ENCODE measurements at places on chromosomes 4 and X. TPM values are rescaled to one million over a fixed set of nuclear protein-coding genes. Genes with fewer than 3 reads are reported as not detected.

Gene MAN2B2
- 36.1 TPM for total RNA-seq

Gene ADH7
- total RNA-seq = not detected

DNA sequence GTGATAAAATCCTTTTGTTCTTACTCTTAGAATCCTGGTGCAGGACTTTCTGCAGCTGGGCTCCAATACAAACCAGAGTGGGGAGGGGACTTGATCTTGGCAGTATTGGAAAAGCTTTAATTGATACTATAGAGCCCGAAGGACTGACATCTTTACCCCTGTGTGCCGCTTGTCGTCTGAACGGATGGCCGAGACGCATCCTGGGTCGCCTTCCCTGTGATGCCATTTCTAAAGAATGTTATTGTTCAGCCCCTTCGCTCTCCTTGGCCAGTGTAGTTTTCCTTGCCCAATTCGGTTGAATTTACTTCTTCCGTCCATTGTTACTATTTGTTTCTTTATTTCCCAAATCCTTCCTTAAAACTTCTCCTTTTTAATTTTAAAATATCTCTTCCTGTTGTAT is 80.9 kb downstream of the CLDN34 start:
- peak overlapping the region; percentile 5 for H3K4me3 ChIP-seq
- H3K27me3 ChIP-seq = no peaks in the 10 kb centered on the region
- DNase-seq = no peak
- H3K36me3 ChIP-seq = no peaks in the 10 kb centered on the region
- H3K4me1 ChIP-seq = peaks cover 9% of the 10 kb centered on the region

Gene COPS4
- 35.2 TPM for total RNA-seq

- peaks cover 8% of the 10 kb centered on the region for H3K4me1 ChIP-seq
- no peaks in the 10 kb centered on the region for H3K27me3 ChIP-seq
- no peaks in the 10 kb centered on the region for H3K36me3 ChIP-seq
- H3K27ac ChIP-seq = no peak overlapping the region
These were observed 125.4 kb upstream of the ZCCHC13 start for GRCh38 chrX:74178536-74178935.

DNA sequence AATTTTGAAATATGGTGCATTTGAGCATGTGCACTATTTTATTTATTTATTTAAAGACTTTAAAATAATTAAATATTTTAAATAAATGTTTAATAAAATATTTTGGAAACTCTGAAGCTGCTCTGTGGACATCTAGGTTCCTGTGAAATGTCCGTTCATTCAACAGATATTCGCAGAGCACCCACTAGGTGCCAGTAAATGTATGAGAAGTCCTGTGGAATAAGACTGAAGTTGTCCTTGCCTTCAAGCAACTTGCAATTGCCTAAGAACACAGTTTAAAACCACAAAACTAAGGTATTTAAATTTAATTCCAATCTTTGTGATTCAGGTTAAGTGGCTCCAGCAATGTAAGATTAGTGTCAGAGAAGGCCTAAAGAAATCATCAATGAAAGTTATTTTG is 306.7 kb downstream of the GBA3 start:
- DNase-seq = peak; percentile 31
- H3K27ac ChIP-seq = no peak overlapping the region
- no peaks in the 10 kb centered on the region for H3K4me1 ChIP-seq
- no peaks in the 10 kb centered on the region for H3K36me3 ChIP-seq

Gene GUF1
- total RNA-seq = 25.3 TPM

GRCh38 chr4:67087897-67088296 is 457.4 kb downstream of the CENPC start:
- H3K36me3 ChIP-seq = no peaks in the 10 kb centered on the region
- H3K4me1 ChIP-seq = no peaks in the 10 kb centered on the region
- DNase-seq = no peak

DNA sequence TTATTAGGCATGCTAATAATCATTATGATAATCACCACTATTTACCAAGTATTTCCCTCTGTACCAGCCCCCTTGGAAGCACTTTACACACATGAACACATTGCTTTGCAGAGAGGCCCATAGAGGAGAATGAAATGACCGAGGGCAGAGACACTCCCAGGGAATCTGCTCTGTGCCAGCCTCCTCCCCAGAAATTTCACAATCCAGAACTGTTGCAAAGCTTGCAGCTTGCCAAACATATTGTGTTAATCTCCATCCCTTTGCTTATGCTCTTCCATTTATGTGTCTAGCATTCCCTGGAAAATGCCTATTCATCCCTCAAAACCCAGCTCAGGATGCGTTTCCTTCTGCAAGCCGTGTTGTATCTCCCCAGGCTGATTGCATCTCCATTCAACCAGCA is 37.8 kb downstream of the CYTL1 start:
- H3K27me3 ChIP-seq = no peaks in the 10 kb centered on the region
- H3K36me3 ChIP-seq = no peaks in the 10 kb centered on the region
- no peak for DNase-seq
- no peak overlapping the region for H3K27ac ChIP-seq
- H3K4me1 ChIP-seq = no peaks in the 10 kb centered on the region

- no peak overlapping the region for H3K4me3 ChIP-seq
- H3K36me3 ChIP-seq = no peaks in the 10 kb centered on the region
- no peaks in the 10 kb centered on the region for H3K27me3 ChIP-seq
- DNase-seq = no peak
- no peak overlapping the region for H3K27ac ChIP-seq
These were observed 236.5 kb upstream of the DIPK2B start for GRCh38 chrX:45437186-45437585.

Gene PRICKLE3
- total RNA-seq = 14.2 TPM

GRCh38 chrX:153381684-153382532 is 19.2 kb downstream of the PNMA6E start:
- H3K27ac ChIP-seq = peak overlapping the region; percentile 26
- H3K4me1 ChIP-seq = peaks cover 7% of the 10 kb centered on the region
- H3K36me3 ChIP-seq = no peaks in the 10 kb centered on the region
- H3K27me3 ChIP-seq = no peaks in the 10 kb centered on the region

DNA sequence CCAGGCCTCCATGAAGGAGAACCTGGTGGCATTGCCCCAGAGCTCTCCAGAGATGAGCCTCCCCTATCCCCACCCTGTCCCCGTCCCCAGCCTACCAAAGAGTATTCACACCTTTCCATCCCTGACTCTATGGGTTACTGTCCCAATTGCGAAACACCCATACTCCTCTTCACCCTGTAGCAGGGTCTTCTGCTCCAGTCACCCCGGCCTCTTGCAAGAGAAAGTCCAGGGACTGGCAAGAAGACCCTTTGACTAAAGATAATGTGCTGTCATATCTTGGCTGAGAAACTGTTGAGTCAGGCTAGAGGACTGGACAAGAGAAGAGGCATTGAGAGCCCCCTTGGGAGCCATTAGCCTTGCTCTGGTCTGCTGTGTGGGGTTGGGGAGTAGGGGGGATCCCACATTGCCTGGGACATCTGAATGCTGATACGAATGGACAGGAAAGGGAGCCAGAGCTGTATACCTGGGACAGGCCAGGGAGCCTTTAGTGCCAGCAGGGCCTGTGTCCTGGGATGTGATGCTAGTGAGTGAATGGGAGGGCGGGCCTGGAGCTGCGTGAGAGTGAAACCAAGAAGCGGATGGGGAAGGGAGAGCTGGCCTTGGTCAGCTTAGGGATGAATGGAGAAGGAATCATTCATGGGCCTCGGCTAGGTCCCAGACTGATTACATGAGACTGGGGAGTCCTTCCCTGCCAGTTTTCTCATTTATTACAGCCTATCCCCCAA is 27.1 kb downstream of the NALF2 start:
- H3K36me3 ChIP-seq = no peaks in the 10 kb centered on the region
- H3K4me3 ChIP-seq = no peak overlapping the region
- H3K4me1 ChIP-seq = no peaks in the 10 kb centered on the region

DNA sequence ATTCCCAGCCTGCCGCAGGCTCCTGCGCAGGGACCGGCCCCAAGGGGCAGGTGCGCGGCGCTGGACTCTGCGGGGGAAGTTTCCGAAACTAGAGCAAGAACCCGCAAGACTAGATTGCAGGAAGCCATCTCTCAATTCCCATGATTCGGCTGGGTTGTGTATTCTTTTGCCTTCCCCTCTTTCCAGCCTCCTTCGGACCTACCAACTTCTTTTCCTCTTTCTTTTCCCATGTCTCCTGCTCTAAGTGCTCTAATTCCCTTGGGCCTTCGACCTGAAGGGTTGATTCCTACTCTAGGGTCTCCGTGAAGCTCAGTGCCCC is 645 bp upstream of the OPHN1 start:
- H3K4me1 ChIP-seq = peaks cover 15% of the 10 kb centered on the region
- no peak overlapping the region for H3K27ac ChIP-seq
- peak overlapping the region; percentile 81 for H3K4me3 ChIP-seq
- no peaks in the 10 kb centered on the region for H3K27me3 ChIP-seq
- H3K36me3 ChIP-seq = no peaks in the 10 kb centered on the region

DNA sequence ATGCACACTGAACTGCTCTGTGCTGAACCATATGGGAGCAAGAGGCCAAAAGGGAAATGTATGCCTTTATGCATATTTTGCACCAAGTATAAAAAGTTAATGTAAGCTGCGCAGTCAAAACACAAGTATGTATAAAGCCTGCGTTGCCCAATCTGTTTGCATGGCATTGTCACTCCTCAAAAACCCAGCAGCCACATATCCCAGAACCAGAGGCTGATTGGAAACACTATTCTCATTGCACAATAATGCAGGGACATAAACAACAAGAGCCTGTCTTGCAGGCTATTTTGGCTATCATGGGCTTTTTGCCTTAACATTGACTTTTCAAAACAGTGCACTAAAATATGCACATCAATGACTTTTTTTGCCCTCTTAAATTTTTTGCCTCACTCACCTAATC is 5.1 kb upstream of the ASB9 start:
- no peak overlapping the region for H3K27ac ChIP-seq
- no peaks in the 10 kb centered on the region for H3K36me3 ChIP-seq
- no peak for DNase-seq
- no peaks in the 10 kb centered on the region for H3K4me1 ChIP-seq
- H3K4me3 ChIP-seq = no peak overlapping the region
- H3K27me3 ChIP-seq = no peaks in the 10 kb centered on the region

GRCh38 chr4:74640111-74640903 is 154.0 kb downstream of the BTC start:
- peak; percentile 91 for DNase-seq
- H3K27ac ChIP-seq = no peak overlapping the region
- H3K36me3 ChIP-seq = no peaks in the 10 kb centered on the region
- H3K4me1 ChIP-seq = peaks cover 9% of the 10 kb centered on the region
- H3K4me3 ChIP-seq = no peak overlapping the region

Gene MAGEB1
- not detected for total RNA-seq

Gene STARD8
- 1.0 TPM for total RNA-seq

Gene TMPRSS11A
- not detected for total RNA-seq

GRCh38 chr4:122733787-122734120 is 1.2 kb downstream of the BBS12 start:
- H3K4me3 ChIP-seq = peak overlapping the region; percentile 87
- no peaks in the 10 kb centered on the region for H3K36me3 ChIP-seq

Gene DTHD1
- not detected for total RNA-seq

DNA sequence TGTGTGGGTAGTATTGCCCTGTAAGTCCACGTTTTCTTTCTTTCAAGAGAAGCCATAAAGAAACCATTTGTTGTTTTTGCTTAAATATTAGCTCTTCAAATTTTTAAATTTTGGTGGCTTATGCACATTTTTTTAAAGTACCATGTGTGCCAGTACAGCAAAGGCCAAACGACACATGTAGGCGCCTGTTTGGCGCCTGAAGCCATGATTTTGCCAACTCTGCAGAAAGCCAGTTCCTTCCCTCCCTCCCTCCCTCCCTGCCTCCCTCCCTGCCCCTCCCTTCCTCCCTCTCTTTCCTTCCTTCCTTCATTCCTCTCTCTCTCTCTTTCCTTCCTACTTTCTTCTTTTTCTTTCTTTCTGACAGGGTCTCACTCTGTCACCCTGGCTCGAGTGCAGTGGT is 65.9 kb upstream of the LIMCH1 start:
- no peaks in the 10 kb centered on the region for H3K36me3 ChIP-seq
- no peaks in the 10 kb centered on the region for H3K27me3 ChIP-seq
- no peak overlapping the region for H3K27ac ChIP-seq

Gene PNMA5
- not detected for total RNA-seq

DNA sequence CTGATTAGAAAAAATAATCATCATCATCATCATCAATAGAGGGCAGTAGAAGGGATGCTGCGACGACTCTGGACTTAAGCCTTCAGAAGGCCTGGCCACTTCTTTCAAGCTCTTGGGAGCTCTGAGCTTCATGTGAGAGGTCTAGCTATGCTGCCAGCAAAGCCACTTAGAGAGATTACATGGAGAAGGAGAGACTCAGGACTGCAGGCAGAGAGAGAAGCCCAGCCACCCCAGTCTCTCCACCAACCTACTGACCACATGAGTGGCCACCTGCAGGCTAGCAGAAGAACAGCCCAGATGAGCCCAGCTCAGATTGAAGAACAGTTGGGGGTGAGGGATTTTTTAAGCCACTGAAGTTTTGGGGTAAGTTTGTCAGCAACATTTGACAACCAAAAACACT is 17.1 kb upstream of the TMEM150C start:
- no peaks in the 10 kb centered on the region for H3K4me1 ChIP-seq
- no peaks in the 10 kb centered on the region for H3K36me3 ChIP-seq
- H3K27ac ChIP-seq = no peak overlapping the region
- H3K27me3 ChIP-seq = no peaks in the 10 kb centered on the region
- no peak overlapping the region for H3K4me3 ChIP-seq

- no peak overlapping the region for H3K27ac ChIP-seq
- DNase-seq = peak; percentile 58
- H3K4me1 ChIP-seq = no peaks in the 10 kb centered on the region
- H3K27me3 ChIP-seq = no peaks in the 10 kb centered on the region
- no peaks in the 10 kb centered on the region for H3K36me3 ChIP-seq
These were observed 127.5 kb upstream of the NEIL3 start for GRCh38 chr4:177182166-177182565.

Gene UGT2A1
- total RNA-seq = not detected

DNA sequence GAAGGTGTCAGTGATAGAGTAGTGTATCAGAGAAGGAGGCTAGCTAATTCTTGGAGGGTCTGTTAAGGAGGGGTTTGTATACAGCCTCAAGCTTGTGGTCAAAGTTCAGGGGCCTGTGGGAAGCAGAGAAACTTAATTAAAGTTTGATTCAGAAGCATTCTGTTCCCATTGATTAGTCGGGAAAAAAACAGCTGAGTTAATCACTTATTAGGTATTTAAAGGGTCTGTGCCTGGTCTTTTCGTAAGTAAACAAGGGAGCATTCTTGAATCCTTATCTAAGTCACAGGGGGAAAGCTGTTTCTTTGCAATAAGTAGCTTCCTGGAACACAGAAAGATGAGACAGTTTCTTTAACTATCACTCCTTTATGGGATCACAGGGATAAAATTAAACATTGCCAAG is 492.1 kb downstream of the PCDH10 start:
- no peaks in the 10 kb centered on the region for H3K36me3 ChIP-seq
- no peak overlapping the region for H3K27ac ChIP-seq
- H3K4me3 ChIP-seq = no peak overlapping the region
- no peaks in the 10 kb centered on the region for H3K4me1 ChIP-seq

DNA sequence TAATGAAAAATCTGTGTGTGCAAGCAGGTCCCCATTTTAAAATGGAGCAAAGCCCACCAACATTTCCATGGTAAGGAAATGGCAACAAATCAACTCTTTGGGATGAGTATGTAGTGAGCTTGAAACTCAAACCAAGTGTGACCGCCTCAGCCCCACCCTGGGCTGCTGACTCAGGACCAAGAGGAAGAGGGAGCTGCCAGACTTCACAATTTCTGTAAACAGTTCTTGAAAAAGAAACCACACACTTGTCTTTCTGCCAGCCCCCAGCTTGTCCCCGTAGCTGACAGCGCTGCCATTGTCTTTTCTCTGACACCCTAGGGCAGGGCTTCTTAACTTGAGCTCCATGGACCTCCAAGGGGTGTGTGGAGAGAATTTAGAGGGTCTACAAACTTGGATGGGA is 10.3 kb downstream of the RTL5 start:
- H3K36me3 ChIP-seq = no peaks in the 10 kb centered on the region
- no peak overlapping the region for H3K27ac ChIP-seq
- H3K27me3 ChIP-seq = no peaks in the 10 kb centered on the region
- H3K4me1 ChIP-seq = peaks cover 28% of the 10 kb centered on the region
- DNase-seq = peak; percentile 77
- H3K4me3 ChIP-seq = no peak overlapping the region

Data from astrocyte (in vitro differentiated cells and primary cell).